Left cardiac atrium (tissue), 4 donors: ENCODE measurements at places on chromosomes 13 and 19. TPM values are rescaled to one million over a fixed set of nuclear protein-coding genes. Genes with fewer than 3 reads are reported as not detected.

- no peak for DNase-seq
Measured at GRCh38 chr19:20453425-20453935, 112.1 kb downstream of the ZNF737 start.

- DNase-seq: no peak
Measured at GRCh38 chr13:109985871-109986450, 199.6 kb upstream of the IRS2 start.

DNA sequence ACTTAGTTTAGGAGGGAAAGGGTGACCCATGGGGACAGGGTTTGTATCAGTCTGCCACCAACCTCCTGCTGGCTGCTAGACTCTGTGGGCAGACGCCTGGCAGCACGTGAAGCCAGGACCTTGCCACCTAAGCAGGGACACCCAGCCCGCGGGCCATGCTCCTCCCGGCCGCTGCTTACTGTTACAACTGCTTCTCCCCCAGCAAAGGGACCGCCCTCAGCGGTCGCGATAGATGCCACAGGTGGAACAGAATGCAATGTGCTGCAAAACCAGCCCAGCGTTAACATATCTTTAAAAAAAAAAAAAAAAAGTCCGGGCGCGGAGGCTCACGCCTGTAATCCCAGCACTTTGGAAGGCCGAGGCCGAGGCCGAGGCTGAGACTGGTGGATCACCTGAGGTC, 1.9 kb upstream of the RHPN2 start:
- DNase-seq: no peak

DNA sequence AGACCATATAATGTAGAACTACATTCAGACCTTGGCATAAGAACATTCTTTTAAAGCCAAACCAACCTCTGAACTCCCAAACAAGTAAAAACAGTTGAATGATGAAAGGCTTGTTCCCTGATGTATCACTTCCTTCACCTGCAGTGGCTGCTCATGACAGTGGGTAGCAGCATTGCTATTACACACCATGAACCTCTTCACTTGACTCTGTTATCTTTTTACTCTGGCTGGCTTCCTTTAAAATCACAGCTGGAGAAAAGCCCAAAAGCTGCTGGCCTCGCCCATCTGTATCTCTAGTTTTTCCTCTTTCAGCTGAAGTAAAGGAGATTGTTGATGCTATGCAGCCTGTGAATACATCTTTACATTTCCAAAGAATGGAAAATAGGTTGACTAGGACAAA, 22.6 kb downstream of the THSD1 start:
- no peak for DNase-seq

Gene CCDC106
- 19.4 TPM for total RNA-seq

- no peak for DNase-seq
Measured at GRCh38 chr19:12199757-12200419, 37.0 kb downstream of the ZNF136 start.

DNA sequence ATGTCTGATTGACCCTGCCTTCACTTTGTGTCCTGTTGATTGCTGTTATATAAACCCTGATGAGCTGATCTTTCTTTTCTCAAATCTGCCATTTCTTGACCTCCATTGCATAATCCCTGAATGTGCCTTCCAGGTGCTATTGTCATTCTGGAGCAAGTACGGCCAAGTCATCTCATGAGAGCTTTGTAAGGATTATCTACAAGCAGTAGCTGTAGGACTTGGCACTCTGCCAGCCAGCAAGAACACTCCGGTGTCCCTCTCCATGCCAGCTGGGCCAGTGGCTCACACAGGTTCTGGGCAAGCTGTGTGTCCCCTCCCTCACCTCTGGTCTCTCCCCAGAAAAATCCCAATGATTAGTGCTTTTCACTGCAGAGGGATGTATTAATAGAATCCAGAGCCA, 348.1 kb downstream of the FOXO1 start:
- peak; percentile 76 for DNase-seq

- DNase-seq: no peak
Measured at GRCh38 chr13:80437231-80437630, 96.3 kb upstream of the SPRY2 start.
